ENCODE measurements at places on chromosomes 11 and 22.

DNA sequence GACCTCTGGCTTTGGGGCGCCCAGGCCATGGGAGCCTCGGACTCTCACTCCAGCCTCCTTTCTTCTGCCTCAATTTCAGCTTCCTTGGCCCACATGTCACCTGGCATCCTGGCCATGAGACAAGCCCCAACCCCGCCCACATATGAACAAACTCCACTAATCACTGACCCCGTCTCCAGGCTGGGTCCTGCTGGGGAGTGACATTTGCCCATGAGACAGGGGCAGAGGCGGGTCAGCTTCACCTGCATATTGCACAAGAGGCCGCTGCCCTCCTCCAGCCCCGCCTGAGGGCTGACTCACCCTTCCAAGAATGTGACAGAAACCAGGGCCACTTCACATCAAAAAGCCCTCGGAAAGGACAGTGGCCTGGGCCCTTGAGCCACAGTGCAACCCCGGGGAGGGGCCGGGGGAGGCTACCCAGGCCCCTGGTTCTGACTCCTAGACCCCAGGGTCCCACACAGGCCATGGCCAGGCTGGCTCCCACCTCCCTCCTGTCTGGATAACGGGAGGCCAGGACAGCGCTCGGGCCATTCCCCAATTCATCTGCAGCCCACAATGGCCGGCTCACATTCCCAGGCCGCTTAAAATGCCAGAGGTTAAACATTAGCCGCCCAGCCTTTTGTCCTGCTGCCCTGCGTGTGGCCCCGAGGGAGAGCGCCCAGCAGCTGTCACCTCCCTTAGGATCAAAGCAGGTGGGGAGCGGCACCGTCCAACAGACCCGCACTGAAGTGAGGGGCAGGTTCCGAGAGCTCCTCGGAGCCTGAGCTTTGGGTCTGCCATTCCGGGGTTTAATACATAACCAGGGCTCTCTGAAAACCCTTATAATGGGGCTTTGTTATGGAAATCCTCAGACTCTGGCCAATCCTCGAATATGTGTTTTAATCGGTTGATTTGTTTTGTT is 42.3 kb downstream of the TRMU start:
- no peak for DNase-seq

DNA sequence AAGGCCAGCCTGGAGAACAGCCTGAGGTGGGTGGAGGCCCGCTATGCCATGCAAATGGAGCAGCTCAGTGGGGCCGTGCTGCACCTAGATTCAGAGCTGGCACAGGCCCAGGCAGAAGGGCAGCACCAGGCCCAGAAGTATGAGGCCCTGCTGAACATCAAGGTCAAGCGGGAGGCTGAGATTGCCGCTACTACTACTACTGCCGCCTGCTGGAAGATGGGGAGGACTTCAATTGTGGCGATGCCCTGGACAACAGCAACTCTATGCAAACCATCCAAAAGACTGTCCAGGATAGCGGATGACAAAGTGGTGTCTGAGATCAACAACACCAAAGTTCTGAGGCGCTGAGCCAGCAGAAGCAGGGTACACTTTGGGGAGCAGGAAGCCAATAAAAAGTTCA is 3.1 kb upstream of the TMEM218 start:
- no peak for DNase-seq

DNA sequence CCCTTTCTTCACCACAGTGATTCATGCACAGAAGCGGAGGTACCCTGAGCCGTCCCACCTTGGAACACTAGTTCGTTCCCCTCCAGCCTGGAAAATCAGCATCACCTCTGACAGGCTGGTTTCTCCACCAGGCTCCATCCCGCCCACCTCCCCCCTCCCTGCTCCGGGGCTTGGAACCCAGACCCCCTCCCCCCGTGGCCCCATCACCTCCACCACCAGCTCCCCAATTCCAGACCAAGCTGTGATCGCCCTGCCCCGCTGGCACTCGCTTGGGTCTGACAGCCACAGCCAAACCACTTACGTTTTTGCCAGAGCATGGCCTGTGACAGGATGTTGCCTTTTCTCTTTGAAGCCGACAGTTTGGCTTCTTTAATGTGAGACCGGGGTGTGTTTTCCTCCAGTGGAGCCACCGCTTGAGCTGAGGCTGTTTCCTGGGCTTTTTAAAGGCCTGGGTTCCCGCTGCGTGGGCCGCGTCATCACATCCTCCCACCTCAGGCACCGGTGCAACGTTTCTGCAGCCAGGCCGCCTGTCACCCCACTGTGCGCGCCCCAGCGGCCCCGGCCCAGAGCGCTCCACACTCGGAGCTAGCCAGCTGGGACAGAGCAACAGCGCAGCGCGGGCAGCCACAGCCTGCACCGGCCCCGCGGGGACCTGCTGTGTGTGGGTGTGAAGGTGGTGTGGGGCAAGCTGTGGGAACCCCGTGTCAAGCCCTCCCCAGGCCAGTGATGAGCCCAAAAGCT is at the start of gene POU2AF1:
POU2AF1 (minus strand) TSS at position 415 of the 741 bp plus-strand sequence; CDS start at position 317, 98 bp downstream.
- no peak for DNase-seq

DNA sequence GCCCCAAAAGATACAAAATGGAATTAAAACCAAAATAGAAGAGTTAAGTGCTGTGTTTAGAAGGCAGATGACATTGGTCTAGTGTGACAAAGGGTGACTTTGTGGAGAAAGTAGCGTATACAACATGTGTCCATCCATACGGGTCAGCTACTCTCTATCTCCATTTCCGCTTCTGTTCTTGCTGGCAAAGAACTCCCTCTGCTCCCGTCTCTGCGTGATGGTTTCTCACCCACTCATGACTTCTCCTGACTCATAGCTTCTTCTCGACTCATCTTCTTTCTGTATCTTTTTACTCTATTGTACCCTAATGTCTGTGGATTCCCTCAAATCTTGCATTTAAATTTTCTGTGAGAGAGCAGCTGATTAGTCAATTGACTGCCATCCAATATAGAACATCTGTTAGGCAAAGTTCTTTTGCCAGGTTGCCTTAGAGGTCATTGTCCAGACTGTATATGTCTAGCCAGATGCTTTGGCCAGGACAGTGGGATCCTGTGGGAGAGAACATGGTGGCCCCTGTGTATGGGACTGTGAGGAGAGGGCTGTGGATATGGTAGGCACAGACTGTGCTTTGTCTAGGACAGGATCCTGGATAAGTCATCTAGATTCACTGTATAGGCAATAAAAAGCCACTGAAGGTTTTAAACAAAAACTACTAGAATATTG is 28.4 kb downstream of the MMP13 start:
- DNase-seq = no peak

DNA sequence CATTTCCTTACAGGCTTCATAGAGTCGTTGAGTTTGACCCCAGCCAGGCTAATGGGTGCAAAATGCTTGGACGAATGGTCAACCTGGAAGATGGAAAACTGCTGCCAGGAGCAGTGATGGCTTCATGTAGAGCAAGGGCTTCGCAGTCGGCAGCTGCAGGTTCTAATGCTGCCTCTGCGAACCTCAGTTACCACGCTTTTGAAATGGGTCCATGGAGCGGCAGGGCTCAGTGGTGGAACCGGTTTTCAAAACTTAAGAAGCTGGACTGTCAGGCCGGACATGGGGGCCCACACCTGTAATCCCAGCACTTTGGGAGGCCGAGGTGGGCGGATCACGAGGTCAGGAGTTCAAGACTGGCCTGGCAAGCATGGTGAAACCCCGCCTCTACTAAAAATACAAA is 55.9 kb upstream of the PRR5 start:
- no peak for DNase-seq

DNA sequence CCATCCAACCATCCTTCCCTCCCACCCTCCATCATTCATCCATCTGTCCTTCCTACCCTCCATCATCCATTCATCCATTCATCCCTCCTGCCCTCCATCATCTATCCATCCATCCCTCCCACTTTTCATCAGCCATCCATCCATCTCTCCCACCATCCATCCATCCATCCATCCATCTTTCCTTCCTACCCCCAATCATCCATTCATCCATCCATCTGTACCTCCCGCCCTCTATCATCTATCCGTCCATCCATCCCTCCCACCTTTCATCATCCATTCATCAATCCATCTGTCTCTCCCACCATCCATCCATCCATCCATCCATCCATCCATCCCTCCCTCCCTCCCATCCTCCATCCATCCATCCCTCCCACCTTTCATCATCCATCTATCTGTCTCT is 968.8 kb downstream of the BRD1 start:
- DNase-seq = no peak

GRCh38 chr11:117817368-117818040 is 7.0 kb downstream of the FXYD2 start:
- DNase-seq = peak; percentile 28

GRCh38 chr11:107625685-107625989 is 34.7 kb downstream of the ELMOD1 start:
- no peak for DNase-seq

DNA sequence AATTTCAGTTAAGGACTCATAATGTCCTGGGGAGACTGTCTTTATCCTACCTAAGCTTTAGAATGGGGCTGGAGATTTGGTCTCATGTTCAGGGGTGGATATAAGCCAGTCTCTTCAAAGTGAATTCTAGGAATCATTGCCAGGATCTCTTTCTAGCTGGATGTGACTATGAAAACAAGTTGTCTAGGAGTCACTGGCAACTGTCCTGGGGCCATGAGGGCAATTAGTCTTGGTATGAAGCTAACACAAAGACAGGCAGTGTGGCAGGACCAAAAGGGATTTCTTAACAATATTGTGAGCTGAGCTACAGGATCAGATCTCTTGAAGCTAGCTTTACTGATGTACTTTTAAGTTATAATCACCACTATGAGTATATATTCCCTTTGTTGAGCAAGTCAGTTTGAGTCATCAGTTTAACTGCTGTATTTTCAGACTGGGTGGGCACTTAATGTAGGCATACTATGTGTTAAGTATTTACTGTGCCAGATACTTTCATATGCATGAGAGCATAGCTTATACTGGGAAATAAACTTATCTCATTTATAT is 390.0 kb upstream of the CCDC90B start:
- no peak for DNase-seq

GRCh38 chr11:70696564-70696963 is 298.2 kb downstream of the CTTN start:
- no peak for DNase-seq

DNA sequence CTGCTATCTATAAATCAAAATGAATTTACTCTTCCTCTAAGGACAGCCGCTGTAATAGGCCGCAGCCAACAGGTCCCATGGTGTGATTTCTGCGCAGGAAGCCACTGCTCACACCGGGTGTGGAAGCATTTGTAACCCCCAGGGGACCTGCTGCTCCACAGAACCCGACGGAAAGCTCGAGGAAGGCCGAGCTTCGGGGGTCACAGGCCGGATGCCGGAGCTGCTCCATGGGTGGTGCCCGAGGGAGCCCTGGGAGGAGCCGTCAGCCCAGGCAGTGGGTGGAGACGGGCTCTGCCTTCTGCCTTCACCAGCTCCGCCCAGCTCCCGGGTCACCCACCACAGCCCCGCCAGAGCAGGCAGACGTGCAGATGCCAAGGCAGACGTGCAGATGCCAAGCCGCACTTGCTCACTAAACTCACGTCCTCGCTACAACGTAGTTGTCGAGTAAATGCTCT is 63.5 kb downstream of the BRD1 start:
- peak; percentile 45 for DNase-seq

- DNase-seq = no peak
Observed at GRCh38 chr11:73465023-73465675, 89.0 kb downstream of the RELT start.

DNA sequence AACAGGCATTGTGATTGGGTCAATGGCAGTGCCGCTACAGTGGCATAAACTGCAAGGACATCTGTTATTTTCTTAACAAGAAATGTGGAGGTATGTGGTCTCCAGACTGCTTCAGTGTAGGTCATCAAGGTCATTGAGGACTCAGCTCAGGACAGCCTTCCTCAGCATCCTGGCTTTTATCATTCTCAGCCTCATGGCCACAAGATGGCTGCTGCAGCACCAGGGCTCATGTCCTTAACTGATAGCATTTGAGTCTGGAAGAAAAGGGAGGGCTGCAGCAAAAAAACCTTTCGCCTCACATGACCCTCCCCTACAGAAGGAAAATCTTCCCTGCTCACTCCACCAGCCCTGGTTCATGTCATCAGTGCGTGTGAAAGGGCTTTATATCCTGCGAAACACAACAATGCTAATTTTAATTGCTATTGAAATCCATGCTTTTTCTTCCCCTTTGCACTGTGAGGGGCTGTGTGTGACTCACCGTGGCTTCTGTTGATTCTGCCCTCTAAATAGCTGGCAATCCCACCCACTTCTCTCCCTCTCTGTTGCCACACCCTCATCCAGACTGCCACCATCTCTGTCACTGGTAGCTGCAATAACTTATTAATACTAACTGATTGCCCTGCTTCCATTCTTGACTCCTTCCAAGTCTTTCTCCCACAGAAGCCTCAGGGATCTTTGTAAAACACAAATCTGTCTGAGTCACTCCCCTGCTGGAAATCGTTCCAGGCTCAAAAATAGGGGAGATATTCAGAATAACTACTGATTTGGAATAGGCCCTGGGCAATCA is 43.8 kb downstream of the CHRDL2 start:
- no peak for DNase-seq

DNA sequence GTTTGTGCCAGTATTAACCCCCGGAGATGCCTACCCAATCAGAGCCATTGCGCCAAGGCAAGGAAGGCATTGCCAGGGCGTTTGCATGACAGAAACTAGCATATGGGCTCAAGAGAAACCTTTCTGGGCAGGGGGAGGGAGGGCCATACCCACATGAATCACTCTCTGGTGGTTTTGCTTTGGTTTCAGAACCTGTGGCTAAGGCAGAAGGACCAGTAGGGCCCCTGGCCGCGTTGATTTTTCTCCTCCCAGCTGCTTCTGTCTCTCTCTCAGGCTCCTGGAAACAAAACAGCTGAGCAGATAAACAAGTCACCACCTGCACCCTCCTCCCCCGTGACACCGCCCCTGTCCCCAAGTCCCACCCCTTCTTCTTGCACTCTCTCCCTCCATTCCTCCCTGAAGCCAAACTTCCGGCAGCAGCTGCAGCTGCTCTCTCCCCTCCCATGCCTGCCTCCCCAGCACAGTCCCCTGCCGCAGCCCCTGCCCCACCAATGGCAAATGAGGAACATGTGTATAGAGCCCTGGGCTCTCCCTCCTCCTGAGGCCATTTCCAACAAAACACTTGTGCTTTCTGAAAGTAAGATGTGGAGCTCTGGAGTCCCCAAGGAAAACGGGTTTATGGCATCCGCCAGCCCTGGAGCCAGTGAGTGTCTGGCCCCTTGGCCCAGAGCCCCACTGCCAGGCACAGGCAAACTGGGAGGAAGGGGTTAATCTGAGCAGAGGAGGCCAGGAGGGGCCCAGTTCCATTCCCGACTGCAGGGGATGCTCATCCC is 39.0 kb upstream of the ADA2 start:
- DNase-seq = no peak

DNA sequence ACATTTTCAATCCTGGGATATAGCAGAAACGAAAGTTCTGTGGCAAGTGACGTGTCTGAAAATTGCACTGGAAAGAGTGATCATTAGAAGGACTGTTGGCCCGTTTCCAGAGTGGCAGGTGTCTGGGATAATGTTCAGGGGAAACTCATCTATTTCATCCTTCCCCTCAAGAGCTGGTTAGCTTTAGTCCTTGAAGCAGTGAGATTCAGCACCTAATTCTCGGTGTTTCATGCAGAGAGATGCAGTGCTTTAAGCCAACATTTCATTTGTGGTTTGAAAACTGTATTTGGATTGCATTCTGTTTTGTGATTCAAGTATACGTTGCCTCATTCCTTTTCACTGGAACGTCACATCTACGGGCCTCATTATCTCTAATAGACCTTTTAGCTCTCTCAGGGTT is 205.0 kb upstream of the RAG2 start:
- DNase-seq = no peak

GRCh38 chr11:106854429-106854828 is 163.8 kb downstream of the GUCY1A2 start:
- no peak for DNase-seq
